ENCODE measurements at places on chromosomes 12 and 14. TPM values are rescaled to one million over a fixed set of nuclear protein-coding genes. Genes with fewer than 3 reads are reported as not detected.
A peak's percentile ranks its signal among the peaks of the same experiment; 100 is the strongest.

Gene PTGR2
- total RNA-seq = 2.3 TPM

DNA sequence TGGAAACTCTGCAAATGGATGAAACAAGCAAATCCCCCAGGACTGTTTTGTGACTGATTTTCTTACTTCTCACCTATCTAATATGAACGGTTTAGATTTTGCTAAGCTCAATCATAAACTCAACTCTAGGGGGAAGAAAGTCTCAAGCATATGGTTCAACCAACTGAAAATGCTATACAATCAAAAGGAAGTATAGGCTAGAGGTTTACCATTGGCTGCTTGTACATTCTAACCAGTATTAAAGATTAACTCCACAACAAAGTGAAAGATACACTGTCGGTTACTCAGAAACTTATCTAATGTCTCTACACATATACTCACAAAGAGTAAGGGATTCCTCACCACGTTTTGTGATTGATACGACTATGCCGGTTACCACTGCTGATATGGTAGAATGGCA, 281.8 kb upstream of the SOX5 start:
- no peak for DNase-seq

Gene VASH1
- 2.5 TPM for total RNA-seq

DNA sequence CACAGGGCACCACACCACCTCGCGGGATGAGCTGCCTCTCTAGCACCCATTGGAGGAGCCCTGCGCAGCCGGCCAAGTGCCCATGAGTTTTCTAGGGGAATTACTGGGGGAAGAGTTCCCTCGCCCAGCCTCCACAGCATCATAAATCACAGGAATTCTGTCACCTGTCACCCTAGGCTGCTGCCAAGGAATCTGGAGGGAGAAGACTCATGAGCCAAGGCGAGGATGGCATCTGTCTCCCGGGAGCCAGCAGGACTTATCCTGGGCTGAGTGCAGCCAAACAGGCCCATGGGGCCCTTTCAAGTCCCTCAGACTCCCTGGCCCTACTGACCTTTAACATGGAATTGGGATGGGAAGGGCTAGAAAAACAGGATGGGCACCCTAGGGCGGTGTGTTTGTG, 7.8 kb upstream of the OTUB2 start:
- DNase-seq = no peak

DNA sequence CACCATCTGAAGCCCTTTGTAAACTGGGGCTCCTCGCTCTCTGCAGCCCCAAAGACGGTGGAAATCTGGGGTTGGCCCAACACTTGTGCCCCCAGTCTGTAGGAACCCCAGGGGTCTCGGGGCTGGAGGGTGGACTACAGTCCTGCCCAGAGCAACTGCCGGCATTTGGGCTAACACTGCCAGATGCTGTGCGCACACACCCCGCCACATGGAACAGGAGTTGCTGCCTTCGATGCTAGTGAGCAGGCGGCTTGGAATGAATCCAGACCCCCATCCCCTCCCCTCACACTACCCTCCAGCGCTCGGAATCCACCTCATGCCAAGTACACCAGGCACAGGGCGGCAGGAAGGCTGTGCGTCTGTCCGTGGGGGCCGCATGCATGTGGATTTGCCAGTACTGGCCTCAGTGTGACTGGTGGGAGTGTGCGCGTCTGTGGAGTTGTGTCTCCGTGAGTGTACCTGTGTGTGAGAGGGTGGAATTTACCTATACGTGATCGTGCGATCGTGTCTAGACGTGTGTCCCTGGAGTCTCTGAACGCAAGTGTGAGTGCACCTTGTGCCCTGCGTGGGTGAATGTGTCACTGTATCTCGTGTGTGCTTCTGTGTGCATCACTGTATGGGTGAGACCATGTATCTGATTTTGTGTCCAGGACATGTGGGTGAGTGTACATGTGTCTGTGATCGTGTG, 5.1 kb downstream of the LHX5 start:
- no peak for DNase-seq

DNA sequence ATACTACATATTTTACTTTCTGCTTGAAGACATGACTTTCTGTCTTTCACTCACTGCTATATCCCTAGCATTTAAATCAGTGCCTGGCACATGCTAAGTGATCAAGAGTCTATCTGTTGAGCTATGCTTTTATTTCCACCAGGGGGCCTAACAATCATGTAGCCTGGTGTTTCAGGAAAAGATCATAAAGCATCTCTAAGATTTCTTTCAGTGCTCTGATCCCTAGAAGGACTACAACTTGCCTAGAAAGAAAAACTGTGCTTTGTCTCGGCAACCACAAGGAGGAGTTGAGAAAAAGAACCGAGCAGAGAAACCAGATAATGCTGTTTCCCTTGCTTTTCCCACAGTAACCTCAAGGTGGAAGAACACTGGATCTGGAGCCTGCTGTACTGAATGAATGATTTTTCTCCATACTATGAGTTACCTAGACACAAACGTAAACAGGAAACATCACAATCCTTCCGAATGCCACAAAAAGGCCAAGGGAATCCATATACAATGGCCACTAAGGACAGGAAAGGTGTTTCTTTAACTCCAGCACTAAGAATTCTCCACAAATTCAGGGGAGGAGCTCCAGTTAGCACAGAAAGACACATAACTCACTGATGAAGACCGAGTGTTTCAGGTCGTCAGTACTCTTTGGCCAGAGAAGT, 1.2 kb downstream of the CRY1 start:
- DNase-seq = peak; percentile 22

Gene CEP170B
- 3.0 TPM for total RNA-seq

DNA sequence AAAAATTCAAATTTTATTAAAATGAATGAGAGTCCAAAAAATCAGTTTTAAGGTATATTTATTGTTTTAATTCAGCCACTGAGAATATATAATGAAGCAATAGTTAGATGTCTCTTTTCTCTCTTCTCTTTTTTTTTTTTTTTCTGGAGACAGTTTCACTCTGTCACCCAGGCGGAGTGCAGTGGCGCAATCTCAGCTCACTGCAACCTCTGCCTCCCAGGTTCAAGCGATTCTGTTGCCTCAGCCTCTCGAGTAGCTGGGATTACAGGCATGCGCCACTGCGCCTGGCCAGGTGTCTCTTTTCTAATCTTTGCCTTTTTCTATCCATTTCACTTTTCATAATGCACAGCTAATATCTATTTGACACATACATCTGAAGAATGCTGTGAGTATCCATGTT, 307.1 kb upstream of the RGS6 start:
- no peak for DNase-seq

DNA sequence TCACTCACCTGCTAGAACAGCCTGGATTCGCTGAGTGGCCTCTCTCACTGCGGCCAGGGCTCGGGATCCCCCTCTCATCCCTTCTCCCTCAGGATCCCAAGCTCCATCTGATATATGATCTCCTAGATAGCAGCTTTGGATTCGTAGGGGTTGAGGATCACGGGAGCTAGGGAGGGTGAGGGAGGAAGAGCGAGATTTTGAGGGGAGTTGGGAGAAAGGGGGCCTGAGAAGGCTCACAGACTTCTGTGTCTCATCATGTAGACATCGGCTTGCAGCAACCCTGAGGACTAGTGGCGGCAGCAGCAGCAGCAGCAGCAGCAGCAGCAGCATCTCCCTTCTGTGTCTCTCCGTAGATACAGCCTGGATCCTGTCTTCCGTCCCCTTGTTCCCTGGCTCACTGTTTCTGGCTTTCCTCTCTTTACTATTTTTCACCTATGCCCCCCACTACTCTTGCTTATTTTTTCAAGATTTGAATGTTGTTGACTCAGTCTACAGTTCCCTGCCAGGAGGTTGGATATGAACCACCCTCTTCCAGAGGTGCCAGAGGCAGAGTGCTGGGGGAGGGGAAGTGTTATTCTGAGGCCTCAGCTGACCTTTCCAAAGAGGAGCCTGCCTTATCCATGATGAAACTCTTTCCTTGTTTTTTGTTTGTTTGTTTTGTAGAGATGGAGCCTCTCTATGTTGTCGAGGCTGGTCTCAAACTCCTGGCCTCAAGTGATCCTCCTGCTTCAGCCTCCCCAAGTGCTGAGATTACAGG, at the start of gene CIROP:
Gene CIROP (minus strand): TSS at position 399 of the 757 bp plus-strand sequence. CDS start 69 bp downstream, at position 330.
- DNase-seq = no peak

Data from activated CD4-positive, alpha-beta memory T cell treated with anti-CD3 and anti-CD28 coated beads, Interleukin-2, amount 10 ng/mL, durations not matched to agents 7 days and 5 days (primary cell).